ENCODE measurements at places on chromosomes 5 and 9.
A peak's percentile ranks its signal among the peaks of the same experiment; 100 is the strongest.

- DNase-seq: no peak
Observed at GRCh38 chr5:54831233-54831632, 154.2 kb downstream of the ESM1 start.

DNA sequence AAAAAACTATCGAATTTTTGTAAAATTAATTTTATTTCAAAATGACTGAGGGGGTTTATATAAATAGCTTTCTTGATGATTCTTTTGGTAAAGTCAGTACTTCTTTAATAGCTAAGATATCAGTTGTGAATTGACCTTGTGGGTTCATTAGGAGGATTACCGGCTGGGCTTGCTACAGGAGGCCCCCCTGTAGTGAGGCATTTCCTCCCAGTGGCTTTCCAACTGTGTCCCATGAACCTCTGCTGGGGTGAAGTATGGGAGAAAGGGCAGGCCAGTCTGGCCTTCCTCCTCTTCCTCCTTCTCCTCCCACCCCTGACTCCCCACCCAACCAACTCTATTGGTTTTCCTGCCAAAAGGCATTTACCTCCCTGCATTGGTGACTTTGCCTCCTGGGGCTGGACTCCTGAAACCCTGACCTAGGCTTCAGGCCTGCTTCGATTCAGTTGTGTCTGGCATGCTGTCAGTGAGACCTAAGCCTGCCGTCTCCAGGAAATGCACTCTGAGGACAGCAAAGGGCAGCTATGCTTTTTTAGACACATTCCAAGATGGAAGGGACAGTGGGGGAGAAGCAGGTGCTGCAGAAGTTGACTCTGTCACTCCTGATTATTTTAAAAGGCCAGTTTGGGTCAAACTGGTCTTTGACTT is 144.8 kb downstream of the HSPA4 start:
- no peak for DNase-seq

- DNase-seq: no peak
Observed at GRCh38 chr5:134427540-134428041, 15.9 kb upstream of the CDKN2AIPNL start.

- no peak for DNase-seq
Observed at GRCh38 chr5:93300309-93300923, 280.6 kb downstream of the NR2F1-AS1 start.

DNA sequence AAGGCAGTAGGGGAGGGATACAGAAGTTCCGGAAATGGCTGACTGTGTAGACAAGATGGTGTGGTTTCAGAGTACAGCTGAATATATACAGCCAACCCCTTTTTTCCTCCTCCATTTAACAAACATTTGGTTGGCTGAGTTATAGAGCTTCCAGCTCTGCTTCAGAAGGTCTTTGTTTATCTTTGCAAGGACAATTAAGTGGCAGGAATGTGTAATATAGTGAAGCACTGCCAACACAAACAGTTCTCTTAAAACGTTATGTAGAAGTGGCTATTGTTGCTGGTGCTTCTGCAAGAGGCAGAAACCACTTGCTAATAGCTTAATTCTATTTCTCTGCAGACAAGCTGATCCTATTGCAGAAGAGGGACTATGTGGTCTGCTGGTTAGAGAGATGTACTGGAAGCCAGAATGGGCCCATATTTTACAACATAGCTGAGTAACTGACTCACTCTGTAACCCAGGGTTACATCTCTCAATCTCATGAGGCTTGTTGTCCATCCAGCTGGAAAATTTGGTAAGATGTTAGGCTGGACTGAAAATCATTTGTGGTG is 62.7 kb upstream of the OSMR start:
- DNase-seq: no peak

- no peak for DNase-seq
Observed at GRCh38 chr5:68289498-68289897, 73.9 kb downstream of the PIK3R1 start.

DNA sequence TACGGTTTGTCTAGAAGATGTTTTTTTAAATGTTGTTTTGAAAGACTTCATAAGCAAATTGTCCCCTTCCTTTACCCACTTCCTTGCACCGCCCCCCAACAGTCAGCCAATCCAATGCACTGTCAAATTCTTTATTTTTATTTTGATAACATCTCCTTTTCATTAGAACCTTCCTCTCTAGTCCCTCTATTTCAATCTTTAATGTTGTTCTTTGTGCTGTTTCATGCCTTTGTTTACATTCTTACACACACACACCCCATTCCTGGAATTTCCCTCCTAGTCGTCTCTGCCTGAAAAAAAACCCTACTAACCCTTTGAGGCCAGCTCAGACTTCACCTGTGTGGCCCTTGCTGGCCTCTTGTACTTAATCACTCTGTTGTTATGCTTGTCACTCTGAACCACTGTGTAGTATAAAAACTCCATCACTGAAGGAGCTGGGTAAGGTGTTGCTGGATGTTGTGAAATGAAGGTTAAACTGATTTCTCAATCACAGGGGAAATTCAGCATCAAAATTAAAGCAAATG is 133.4 kb downstream of the UGCG start:
- DNase-seq: no peak

DNA sequence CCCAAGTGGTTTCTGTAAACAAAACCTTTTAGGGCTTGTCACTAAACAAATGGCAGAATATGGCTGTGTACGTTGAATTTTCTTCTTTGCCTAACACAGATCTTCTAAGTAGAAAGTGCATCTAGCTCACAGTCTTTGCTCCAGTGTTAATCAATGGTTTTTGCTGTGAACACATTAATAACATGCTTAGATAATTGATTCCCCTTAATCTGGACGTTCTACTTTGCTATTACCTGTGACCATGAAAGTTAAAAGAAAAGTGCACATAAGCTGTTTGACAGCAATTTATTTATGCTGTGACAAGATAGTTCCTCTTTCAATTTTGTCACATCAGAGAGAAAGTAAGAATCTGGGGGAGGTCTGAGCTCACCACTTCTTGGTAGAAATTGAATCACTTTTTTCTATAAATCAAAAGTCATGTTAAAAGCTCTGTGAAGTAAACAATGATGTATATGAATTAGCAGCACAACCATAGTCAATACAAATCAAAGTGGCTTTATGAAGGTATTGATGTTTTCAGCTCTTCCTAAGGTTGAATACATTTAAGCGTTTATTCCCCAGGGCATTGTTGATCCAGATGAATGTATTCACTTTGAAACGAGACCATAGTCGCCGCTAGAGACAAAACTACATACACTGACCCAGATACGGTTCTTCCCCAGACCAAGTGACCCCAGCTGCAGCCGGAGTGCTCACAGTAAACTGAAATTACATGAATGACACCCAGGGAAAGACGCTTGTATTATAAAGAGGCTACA is 174.6 kb upstream of the ZNF608 start:
- DNase-seq: no peak

DNA sequence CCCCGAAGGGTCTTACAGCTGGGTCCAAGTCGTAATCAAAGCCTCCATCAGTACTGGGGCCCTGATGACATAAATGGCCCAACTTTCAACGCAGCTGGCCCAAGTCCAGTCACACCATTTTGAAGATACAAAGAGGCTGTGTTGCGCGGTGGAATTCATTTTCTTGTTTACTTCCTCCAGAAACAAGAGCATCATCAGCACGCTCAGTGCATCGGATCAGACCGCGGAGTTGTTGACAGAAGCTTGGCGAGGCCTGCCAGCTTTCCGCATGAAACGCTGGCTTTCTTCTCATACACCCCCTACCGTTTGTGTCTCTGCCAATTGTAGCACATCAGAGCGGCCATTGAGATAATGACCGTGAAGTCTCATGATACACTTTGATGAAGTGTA is 101.7 kb upstream of the SPATA31D4 start:
- DNase-seq: no peak

DNA sequence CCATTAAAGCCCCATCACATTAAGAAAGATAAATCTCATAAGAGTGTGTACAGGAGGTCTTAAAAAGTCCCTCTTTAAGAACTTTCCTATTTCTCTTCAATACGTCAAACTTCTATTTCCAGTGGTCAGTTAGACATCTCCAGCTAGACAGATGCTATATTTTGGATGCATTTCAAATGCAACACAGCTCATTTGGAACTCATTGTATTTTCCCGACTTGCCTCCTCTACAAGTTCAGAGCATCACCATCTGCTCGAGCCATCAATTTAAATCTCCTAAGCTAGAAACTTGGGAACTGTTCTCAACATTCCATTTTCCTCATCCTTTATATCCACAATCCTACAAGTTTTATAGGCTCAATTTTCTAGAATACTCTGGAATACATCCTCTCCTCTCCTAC is 3.2 kb upstream of the UHRF2 start:
- DNase-seq: no peak

GRCh38 chr9:120767451-120767850 is 25.8 kb downstream of the FBXW2 start:
- DNase-seq: no peak

GRCh38 chr5:180908998-180909731 is 10.2 kb downstream of the BTNL8 start:
- DNase-seq: no peak

- DNase-seq: no peak
Observed at GRCh38 chr5:62126090-62126489, 179.9 kb upstream of the KIF2A start.

GRCh38 chr5:169803077-169803981 is 166.3 kb downstream of the DOCK2 start:
- no peak for DNase-seq

- DNase-seq: no peak
Observed at GRCh38 chr9:122379340-122379739, 8.5 kb downstream of the PTGS1 start.

DNA sequence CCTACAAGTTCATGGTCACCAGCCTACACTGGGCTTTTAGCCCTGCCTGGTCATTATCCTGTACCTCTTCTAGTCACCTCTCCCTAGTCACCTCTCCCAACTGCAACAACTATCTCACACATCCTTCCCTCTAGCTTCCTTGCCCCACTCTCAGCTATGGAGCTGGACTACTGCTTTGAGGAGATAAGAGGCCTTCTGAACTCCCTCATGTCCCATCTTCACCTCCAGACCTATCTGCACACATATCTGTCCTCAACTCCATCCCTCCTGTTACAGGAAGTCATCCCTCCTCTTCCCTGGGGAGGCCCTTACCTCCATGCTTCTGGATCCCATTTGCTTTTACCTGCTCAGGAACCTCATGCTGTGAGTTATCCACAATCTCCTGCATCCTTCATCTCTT is 5.7 kb downstream of the RPP25L start:
- no peak for DNase-seq

DNA sequence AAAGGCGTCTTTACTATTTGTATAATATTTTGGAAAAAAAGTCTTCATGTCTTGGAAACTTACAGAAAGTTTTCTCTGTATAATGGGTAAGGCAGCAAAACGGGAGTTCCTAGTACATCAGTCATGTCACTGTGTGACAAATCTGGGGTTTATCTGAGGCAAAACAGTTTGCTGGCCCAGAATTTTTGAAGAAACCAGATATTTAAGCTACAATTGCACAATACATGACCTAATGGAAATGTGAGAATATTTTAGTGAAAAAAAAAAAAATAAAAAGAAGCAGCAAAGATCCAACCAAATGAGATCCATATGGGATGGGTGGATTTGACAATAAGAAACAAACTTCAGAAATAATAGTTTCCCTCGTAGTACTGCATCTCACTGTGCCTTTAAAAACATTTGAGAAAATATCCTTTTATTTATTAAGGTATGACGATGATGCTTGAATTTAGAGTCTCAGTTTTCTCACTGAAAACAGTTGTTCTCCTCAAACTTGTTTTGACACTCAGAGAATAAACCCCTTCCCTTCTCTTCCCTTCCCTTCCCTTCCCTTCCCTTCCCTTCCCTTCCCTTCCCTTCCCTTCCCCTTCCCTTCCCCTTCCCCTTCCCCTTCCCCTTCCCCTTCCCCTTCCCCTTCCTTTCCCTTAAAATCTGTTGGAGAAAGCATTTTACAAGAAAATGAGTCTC is 180.5 kb upstream of the TUT7 start:
- DNase-seq: no peak

- no peak for DNase-seq
Observed at GRCh38 chr9:95092262-95093072, 225.0 kb downstream of the FANCC start.

GRCh38 chr9:102796244-102796643 is 198.9 kb upstream of the CYLC2 start:
- DNase-seq: no peak

DNA sequence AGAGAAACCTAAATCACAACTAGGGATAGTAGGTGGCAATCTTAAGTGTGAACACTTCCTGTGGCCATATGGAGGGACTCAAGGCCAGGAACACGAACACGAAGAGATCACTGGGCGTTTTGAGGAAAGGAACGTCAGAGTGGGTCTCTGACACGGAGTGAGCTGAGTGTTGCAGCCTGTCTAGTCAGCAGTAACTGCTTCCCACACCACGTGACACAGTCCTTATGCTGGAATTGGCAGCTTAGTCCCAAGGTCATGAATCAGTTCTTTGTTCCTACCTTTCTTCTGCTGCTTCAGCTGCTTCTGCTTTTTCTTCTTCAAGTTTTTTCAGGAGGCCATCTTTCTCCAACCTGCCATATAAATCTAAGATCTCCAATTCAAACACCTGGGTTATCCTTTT is 18.2 kb downstream of the SPACA9 start:
- DNase-seq: no peak

DNA sequence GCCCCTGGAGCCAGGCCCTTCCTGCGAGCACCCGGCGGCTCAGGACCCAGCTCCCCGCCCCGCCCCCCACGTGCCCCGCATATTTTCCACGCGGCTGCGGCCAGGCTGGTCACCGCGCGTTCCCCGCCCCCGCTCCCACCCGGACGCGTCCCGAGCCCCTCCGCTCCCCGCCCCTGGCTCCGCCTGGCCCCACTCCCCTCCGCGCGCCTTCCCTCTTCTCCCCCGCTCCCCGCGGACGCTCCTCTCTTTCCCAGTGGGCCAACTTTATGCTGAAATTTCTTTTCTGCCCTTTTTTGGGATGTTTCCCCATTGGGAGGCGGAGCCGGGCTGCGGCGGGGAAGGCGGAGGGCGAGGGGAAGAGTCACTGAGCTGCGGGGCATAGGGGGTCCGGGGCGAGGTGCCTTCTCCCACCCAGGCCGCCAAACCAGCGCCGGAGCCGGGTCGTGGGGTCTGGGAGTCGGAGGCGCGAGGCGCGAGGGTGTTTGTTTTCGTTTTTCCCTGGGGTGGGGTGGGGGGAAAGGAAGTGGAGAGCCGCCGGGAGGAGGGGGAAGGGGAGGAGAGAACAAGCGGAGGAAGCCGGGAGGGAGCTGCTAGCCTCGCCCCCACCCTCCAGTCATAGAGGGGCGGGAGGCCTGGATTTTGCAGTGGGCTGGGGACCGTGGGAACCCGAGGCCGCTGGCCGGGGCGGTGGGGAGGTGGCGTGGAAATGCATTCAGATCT is 1.0 kb upstream of the TPM2 start:
- DNase-seq: peak; percentile 4

- DNase-seq: no peak
Observed at GRCh38 chr5:125837866-125838265, 585.3 kb upstream of the GRAMD2B start.

DNA sequence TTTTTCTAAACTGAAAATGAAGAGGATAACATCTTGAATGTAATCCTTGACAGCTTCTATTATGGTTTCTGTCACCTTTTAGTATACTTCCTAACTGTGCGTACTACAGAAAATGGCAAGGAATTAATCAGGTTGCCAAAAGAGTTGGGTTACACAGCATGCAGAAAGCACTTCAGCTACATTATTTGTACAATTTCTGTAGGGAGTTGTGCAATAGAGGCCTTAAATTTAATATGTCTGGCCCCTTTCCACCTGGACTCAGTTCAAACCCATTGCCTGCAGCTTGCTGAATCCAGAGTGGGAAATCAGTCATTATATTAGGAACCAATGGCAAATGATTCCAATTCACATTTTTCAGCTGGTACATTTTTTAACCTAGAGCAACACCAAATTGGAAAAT is 549.7 kb downstream of the CSNK1G3 start:
- no peak for DNase-seq
